ENCODE measurements at places on chromosomes 6 and 20.

DNA sequence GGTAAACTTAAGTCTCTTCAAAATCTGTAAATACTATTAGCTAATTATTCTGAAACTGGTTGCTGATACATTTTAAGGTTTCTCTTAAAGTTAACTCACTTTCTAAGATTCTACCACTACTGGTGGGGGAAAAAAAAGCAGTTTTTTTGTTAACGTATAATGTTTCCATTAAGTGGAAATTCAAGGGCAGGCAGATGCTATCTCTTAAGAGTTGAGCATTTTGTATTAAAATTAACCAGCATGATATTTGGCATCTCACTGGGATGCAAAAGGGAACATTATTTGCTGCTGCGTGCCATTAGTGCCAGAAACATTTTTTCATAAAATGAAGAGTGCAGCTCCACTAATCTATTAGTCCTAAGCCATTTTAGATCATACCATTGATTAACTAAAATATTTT, 246.2 kb downstream of the PRKN start:
- no peak for DNase-seq

- no peak for DNase-seq
These were observed 45.1 kb upstream of the FOXA2 start for GRCh38 chr20:22629447-22629846.

DNA sequence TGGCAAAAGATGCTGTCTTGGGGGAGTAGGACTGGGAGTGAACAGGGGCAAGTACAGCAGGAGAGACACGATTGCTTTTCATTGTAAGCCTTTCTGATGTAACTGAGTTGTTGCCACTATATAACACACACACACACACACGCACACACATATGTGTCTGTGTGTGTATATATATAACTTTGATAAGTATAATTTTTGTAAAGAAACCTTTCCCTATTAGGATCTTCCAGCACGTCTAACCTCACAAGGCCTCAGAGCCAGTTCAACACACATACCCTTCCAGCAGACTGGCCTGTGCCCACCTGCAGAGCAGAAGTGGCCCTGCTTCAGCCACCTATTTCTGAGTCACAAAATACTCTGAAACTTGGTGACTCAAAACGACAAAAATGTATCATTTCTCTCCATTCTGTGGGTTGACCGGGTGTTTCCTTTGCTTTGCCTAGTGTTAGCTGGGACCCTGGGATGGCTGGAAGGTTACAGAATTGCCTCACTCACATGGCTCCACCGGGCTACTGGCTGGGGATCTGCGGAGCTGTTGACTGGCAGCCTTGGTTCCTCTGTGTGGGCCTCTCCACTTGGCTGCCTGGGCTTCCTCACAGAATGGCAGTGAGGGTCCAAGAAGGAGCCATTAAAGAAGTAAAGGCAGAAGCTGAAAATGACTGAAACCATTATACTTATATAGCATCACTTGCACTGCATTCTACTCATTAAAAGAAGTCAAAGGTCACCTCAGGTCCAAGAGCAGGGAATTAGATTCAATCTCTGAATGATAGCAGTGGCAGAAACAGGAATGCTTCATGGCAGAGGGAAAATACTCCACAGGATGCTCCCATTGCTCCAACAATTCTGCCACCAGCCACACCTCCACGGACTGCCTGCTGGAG, 126.4 kb downstream of the BANF2 start:
- DNase-seq, result no peak

- DNase-seq, result peak; percentile 33
These were observed 544 bp upstream of the TP53INP2 start for GRCh38 chr20:34703424-34704176.

DNA sequence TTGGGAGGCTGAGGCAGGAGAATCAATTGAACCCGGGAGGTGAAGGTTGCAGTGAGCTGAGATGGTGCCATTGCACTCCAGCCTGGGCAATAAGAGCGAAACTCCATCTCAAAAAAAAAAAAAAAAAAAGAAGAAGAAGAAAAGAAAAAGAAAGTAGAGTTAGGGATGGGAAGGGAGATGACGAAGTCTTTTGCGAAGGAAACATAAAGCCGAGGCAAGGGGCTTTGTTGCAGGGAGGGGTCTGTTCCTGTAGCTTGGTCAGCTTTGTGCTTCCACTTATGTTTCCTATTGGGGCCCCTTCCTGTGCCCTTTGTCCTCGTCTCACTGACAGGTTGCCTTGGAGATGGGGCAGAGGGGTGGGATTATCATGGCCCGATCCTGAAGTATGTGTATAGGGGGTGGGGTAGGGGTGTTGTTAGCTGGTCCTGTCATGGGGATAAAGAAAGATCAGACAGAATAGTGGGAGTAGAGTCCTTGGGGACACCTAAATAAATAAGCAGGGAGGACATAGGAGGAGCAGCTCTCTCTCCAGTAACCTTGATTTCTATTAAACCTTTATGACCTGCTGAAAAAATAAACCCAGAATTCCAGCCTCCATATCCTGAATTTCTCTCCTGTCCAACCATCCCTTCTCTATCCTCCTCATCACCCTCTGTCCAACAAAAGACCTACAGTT, 1.1 kb upstream of the CLIC1 start:
- DNase-seq, result peak; percentile 55

- no peak for DNase-seq
These were observed 307 bp downstream of the RANBP9 start for GRCh38 chr6:13711324-13711732.

DNA sequence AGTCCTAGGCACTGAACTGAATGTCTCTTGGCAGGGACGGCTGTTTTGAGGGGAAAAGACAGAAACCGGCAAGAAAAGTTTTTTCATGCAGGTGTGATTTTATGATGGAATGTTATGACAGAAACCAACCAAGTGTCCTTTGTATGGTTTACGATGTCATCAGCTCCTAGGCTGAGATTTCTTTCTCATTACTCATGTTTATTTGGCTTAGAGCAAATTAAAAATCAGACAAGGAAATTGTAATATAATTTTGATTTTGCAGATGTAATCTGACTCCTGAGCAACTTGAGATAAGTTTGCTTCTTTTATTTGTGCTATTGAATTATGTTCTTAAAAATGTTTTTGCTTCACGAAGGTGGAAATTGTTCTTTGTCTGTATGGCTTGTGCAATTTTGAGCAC, 58.8 kb upstream of the MAP3K7 start:
- DNase-seq, result no peak
